COR-L47 (cell line): ENCODE measurements at places on chromosomes 5 and 9.
A peak's percentile ranks its signal among the peaks of the same experiment; 100 is the strongest.

DNA sequence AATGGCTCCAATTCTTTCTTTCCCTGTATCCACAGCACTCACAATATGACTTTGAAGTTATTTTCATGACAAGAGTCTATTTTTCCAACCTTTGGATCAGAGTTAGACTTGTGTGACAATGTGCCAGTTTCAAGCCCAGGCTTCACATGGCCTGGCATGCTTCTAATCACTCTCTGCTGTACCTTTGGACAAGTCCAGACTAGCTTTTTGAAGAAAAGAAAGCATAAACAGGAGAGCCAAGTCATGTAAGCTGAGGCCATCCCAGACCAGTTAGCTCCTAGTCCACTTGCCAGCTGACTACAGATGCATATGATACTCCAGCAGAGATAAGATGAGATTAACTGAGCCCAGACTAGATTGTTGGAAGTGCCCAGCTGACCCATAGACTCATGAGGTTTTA lies 513.6 kb upstream of the C9orf72 start:
- no peak for DNase-seq

- DNase-seq = no peak
Observed at GRCh38 chr5:101534491-101535110, 631.5 kb upstream of the ST8SIA4 start.

DNA sequence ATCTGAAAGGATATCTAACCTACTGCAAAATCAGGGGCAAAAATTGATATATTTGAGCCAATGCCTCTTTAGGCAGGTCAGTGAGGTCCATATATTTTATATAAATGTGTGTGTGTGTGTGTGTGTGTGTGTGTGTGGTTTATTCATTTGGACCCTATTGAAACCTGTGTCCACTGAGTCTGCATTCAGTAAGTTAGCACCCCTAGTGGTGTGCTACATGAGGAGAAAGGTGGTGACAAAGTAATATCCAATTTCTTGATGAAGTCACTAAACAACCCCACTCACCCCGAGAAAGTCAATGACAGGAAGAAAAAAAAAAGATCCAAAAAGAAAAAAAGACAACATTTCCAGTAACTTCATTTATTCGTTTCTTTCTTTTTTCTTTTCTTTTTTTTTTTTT lies 4.1 kb downstream of the FBXW11 start:
- no peak for DNase-seq

GRCh38 chr5:33300209-33300742 lies 140.5 kb upstream of the TARS1 start:
- no peak for DNase-seq

DNA sequence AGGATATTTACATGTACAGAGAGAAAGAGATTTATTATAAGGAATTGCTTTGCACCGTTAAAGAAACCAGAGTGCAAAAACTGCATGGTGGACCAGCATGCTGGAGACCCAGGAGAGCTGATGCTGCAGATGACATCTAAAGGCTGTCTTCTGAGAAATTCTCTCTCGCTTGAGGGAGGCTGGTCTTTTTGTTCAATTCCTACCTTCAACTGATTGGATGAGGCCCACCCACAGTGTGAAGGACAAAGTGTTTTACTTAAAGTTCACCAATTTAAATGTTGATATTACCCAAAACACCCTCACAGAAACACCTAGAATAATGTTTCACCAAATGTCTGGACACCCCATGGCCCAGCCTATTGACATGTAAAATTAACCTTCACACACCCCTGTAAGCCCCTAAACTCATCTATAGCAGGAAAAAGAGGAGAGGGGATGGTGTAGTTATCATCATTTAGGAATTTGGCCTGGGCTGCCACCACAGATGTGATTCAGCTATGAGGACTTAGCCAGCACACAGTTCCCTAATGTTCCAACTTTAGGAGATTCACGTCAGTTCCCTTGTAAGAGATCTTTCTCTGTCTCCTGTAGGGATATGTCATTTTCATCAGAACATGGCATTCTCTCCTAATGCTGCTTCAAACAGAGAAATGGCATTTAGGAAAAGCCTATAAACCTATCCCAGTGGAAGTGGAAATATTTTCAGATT lies 358.2 kb upstream of the TLE4 start:
- DNase-seq = no peak

- no peak for DNase-seq
Observed at GRCh38 chr5:89981878-89982773, 427.4 kb downstream of the CETN3 start.

- no peak for DNase-seq
Observed at GRCh38 chr5:82509762-82510161, 231.6 kb upstream of the RPS23 start.

DNA sequence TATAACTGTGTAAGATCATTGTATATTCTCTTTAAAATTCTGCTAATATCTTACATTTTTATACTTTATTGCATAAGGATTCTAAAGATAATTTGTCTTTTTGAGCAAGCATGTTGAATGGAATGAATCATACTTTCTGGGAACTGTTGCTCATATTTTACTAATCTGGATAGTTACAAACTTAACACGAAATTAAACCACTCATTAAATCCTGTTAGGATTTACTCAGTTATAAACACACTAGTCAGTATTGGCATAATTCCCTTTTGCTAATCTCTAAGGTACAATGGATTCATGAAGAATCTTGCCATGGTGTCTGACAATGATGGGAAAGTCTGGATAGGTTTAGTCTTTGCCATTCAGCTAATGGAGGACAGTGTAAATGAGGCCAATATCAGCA lies 338.1 kb upstream of the SMC2 start:
- DNase-seq = no peak

GRCh38 chr5:112270299-112271293 lies 148.5 kb downstream of the EPB41L4A start:
- no peak for DNase-seq

- peak; percentile 89 for DNase-seq
Observed at GRCh38 chr9:91837981-91838731, 111.9 kb downstream of the ROR2 start.

GRCh38 chr5:132525299-132525724 lies 18.0 kb downstream of the IL5 start:
- DNase-seq = no peak

- DNase-seq = no peak
Observed at GRCh38 chr5:133458435-133458834, 153.9 kb downstream of the FSTL4 start.

GRCh38 chr5:43221502-43221901 lies 29.5 kb downstream of the NIM1K start:
- no peak for DNase-seq

DNA sequence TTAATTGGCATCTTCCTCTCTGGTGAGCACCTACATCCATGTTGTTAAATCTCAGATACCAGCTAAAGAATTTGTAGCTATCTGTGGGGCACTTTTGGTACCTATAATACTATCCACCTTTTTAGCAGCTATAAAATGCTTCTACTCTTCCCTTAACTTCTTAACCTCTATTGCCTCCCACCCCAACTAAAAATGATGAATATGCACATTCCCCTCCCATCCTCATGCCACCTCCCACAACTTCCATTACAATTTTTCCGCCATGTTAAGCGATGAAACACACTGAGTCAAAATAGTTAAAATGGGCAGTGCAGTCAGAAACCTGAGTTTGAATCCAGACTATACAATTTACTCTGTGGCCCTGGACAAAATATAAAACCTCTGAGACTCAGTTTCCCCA lies 10.1 kb downstream of the SSBP2 start:
- no peak for DNase-seq

DNA sequence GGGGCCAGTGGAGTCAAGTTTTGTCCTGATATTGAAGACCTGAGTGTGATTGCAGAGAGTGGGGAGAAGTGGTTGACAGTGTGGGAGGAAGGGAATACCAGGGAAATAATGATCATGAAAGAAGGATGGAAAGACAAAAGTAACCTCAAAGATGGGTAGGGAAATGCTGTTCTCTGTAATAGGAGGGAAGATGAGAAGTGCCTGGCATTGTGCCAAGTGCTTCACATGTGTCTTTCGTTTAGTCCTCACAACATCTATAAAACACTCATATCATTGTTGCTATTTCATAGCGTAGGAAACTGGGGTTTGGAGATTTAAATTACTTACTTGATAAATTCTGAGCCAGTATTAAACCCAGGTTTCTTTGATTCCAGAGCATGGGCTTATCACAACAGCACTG lies 472.3 kb downstream of the LRRC70 start:
- DNase-seq = no peak

GRCh38 chr9:9913276-9913832 lies 699.4 kb downstream of the PTPRD start:
- no peak for DNase-seq

DNA sequence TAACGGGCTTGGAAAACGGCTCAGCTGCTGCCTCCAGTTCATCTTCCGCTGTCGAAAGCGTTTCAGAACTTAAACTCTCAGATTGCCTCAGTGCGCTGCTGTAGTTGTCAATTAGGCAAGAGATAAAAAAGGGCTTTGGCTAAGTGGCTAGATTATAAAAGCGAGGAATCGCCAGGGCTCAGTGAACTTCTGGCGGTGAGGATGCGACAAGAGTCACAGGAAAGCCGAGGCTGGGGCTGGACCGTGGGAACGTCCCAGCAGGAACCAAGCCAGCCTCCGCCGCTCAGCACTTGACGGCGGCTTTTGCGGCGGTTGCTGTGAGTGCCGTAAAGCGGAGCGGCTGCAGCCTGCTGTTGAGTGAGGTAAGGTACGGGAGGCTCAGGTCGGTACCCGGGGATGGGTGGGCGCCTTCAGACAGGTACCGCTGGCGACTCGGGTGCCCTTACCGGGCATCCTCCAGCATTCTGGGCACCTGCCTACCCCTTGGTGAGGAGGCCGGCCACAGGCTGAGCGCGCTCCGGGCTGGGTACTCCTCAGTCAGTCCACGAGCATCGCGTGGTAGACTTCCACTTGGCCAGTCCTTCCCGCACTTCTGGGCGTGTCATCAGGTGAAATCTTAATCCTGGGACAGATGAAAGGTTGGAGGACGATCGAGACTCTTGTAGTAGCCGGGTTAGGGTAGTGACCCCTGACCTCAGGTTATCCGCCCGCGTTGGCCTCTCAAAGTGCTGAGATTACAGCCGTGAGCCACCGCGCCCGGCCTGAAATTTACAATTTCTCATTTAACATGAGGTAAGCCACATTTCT lies at the start of gene FKTN:
Gene FKTN, plus strand, starts transcription at position 328 of the 807 bp plus-strand sequence. CDS start 16,902 bp downstream, outside the sequence.
- DNase-seq = peak; percentile 72

DNA sequence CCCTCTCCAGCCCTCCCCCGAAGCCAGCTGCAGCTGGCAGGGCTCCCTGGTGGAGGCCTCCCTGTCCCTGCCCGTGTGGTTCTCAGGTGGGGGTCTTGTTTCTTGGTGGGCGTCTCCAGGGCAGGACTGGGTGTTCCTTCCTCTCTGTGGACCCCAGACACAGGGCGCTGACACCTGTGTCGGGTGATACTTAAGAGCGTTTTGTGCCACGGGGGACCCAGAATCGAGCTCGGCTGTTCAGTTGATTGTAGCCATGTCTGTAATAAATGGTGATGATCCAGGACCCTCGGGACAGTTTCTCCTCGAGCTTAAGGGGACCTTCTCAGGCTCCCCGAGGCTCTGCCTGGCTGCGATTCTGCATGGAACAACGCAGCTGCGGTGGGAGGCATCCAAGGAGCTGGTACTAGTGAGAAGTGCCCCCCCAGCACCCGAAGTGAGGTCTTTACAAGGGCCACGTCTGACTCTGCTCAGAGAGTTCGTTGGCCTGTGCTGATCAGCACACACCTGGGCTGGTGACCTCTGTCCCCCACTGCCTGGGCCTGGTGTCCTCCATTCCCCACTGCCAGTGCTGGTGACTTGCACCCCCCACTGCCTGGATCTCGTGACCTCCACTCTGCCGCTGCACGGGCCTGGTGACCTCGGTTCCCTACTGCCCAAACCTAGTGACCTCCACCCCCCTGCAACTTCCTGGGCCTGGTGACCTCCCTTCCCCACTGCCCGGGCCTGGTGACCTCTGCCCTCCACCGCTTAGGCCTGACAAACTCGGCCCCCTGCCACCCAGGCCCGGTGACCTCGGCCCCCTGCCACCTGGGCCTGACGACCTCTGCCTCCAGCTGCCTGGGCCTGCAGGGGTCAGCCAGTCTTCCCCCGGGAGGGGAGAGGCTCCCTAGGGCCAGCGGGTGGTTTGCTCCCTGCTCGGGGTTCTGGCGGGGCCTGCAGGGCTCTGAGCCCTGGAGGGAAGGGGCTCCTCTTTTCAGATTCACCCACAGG lies 36.0 kb downstream of the NDUFS6 start:
- DNase-seq = no peak

GRCh38 chr9:89120704-89121103 lies 57.9 kb downstream of the SHC3 start:
- DNase-seq = no peak

- no peak for DNase-seq
Observed at GRCh38 chr5:179268399-179268952, 76.8 kb downstream of the ADAMTS2 start.

DNA sequence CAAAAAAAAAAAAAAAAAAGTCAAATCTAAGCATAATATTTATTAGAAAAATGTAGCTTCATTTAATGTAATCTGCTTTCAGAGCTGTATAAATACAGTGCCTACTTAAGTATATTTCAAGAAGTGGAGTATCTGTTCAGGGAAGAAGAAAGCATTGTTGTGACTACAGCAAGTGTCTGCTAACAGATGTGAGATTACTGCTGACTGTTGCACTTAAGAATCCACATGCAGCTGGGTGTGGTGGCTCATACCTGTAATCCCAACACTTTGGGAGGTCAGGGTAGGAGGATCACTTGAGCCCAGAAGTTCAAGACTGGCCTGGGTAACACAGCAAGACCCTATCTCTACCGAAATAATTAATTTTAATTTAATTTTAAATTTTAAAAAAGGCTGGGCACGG lies 19.0 kb downstream of the KDM3B start:
- no peak for DNase-seq

DNA sequence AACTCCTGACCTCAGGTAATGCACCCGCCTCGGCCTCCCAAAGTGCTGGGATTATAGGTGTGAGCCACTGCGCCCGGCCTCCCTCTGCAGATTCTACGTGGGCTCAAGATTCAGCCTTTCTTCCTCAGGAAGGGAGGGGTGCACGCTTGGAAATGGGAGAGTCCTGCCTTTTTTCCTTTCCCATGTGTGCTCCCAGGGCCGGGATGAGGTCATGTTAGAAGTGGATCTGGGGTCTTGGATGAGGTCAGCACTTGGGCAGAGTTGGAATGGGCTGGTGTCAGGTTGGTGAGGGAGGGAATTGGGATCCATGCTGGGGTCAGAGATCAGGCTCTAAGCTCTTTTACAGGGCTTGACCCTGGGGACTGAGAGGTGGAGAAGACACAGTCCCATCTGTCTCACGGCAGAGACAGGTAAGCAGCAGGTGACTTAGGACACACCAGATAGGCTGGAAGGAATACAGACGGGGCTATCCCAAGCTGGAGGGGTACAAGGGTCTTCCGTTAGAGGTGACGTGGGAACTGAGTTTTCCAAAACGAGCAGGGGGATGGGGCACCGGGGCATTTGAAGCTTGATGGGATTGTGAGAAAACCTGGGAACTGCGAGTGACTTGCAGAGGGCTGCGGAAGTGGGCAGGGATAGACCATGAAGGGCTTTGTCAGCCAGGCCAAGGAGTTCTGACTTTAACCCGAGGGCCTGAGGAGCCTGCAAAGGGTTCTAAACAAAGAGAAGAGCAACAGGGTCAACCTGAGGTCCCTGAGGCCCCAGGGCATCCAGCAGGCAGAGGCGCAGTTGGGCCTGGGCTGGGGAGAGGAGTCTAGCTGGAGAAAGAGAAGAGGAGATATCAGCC lies 1.8 kb upstream of the AQP7 start:
- no peak for DNase-seq

DNA sequence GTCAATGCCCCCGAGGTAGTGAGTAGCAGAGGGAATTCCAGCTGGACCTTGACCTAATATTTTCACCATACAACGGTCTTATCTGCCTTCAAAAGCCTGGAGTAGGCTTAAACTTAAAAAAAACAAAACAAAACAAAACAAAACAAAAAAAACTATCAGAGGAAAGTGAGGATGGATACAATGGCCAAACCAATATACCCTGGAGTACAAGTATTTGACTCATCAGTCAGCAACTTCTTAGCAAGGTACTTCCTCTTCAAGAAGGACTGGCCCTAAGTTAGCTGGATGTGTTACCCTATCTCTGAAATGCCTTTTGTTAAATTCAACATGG lies 160.6 kb upstream of the GNA14 start:
- no peak for DNase-seq
